Naive thymus-derived CD4-positive, alpha-beta T cell (primary cell): ENCODE measurements at places on chromosomes 1 and 21. TPM values are rescaled to one million over a fixed set of nuclear protein-coding genes. Genes with fewer than 3 reads are reported as not detected.
A peak's percentile ranks its signal among the peaks of the same experiment; 100 is the strongest.

The KDM5B gene
- 77.6 TPM for total RNA-seq

- DNase-seq: no peak
Measured at GRCh38 chr1:111878649-111879048, 110.8 kb downstream of the KCND3 start.

GRCh38 chr1:163834778-163835177, 513.0 kb downstream of the NUF2 start:
- no peak for DNase-seq

DNA sequence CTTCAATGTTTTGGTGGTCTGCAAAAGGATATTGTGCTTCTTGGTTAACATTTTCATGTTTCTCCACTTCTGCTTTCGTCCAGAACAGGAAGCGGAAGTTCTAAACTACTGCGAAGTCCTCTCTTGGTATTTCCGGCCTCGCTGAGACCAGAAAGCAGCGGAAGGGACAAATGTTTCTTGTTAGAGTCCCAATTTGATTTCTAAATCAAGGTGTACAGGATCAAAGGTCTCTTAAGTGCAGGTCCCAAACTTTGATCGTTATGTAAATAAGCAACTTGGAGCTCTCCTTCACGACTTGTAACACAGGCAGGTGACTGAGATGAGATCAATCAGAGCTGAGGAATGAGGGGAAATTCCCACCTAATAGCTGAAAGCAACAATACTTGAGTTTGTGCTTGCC, 40.1 kb upstream of the HMCN1 start:
- peak; percentile 25 for DNase-seq

GRCh38 chr1:24709791-24710441, 35.3 kb upstream of the CLIC4 start:
- no peak for DNase-seq

The LGR6 gene
- not detected in 2 replicates for total RNA-seq

DNA sequence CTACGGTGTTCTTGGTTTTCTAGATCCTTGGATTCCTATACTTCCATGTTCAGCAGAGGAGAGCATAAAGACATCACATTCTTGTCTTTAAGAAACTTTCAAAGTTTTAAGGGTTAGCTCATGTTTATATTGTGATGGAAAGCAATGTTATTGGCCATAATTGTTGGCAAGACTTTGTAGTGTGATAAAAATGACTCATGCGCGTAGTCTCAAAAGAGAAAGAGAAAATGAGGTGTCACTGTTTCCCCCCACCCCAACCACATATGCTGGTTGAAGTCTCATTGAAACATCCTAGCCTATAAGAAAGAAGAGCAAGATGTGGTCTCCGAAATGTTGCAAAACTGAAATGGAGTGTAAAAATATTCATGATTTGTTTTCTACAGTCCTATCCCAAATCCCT, 348.8 kb downstream of the PTBP2 start:
- no peak for DNase-seq

The PGLYRP3 gene
- not detected for total RNA-seq

The KRTAP10-8 gene
- not detected for total RNA-seq

The F13B gene
- not detected for total RNA-seq

The PERM1 gene
- total RNA-seq: not detected

The PTP4A2 gene
- 196 TPM for total RNA-seq

GRCh38 chr1:92314024-92314423, 15.2 kb downstream of the RPAP2 start:
- DNase-seq: no peak

The THEM5 gene
- not detected for total RNA-seq

The FALEC gene
- total RNA-seq: not detected

- DNase-seq: no peak
Measured at GRCh38 chr1:1771096-1771495, 7.2 kb downstream of the NADK start.

The GPR52 gene
- 3.3 TPM for total RNA-seq

DNA sequence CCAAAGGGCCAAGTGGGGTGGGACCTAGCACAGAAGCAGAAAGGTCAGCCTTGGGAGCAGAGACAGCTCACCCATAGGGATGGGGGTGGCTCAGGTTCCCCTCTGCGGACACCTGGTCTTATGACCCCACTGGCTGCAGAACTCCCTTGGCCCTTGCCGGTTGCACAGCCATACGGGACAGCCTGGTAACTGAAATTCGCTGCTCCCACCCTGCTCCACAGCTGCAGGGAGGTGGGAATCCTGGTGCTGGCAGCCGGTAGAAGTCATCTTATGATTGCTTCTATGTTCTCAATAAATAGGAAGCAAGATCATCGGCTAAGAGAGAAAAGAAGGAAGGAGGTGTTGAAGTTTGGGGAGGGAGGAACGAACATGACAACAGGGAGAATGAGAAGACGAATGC, 64.1 kb downstream of the HLCS start:
- DNase-seq: no peak

DNA sequence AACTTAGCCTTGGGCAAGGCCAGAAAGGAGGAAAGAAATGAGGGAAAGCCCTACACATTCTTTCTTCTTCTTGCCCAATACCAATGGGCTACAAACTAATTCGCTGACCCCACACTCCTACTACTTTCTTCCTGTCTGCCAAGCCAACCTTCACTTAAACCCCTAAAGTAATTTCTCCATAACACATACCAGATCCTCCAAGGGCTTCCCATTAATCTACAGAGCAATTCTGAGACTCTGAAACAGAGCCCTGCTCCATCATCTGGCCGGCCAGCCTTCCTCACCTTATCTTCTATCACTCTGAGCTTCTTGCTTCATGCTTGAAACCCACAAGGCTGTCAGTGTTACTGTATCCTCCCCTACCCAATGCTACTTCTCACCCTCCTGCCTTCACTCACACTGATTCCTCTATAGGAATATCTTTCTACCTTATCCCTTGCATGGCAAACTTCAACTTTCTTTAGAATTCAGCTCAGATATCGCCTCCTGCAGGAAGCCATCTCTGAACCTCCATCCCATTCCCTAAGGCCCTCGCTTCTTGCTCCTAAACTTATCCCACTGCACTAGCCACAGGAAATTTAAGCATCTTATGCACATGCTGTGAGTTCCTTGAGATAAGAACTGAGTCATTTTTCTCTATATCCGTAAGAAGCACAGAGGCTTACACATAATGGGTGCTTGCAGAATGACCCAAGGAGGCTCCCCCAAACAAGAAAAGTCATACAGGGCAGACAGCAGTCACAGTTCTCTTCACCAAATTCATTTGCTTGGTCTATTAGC, 81.9 kb downstream of the JAK1 start:
- no peak for DNase-seq

The BRINP2 gene
- total RNA-seq: not detected

The NTRK1 gene
- not detected for total RNA-seq

DNA sequence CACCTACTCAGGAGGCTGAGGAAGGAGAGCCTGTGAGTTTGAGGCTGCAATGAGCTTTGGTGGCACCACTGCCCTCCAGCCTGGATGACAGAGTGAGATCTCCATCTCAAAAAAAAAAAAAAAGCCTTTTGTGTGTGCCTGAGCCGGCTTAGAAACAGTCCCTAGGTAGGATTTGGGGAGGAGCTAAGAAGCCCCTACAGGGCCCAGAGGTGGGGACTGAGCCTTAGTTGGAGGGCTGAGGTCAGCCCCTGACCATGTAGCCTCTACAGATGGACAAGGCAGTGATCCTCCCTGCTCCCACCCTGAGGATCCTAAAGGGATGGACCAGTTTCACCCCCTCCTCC, 2.5 kb downstream of the ADAMTSL4 start:
- no peak for DNase-seq

DNA sequence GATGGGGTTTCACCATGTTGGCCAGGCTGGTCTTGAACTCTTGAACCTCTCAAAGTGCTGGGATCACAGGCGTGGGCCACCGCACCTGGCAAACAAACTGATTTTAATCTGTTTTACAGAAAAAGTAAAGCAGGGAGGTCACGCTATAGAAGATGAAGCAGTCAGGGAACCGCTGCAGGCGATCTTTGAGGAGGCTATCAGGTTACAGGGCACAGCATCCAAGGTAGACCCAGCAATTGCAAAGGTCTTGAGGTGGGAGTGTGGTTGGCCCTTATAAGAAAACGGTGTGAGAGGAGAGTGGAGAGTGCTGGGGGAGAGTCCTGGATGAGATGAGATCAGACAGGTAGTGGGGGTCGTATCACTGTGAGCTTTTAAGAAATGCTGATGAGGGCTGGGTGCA, 2.6 kb upstream of the TMCO4 start:
- DNase-seq: no peak

The PODN gene
- total RNA-seq: not detected in 2 replicates

The SMAP2 gene
- 203 TPM for total RNA-seq

The GJA9 gene
- not detected for total RNA-seq

DNA sequence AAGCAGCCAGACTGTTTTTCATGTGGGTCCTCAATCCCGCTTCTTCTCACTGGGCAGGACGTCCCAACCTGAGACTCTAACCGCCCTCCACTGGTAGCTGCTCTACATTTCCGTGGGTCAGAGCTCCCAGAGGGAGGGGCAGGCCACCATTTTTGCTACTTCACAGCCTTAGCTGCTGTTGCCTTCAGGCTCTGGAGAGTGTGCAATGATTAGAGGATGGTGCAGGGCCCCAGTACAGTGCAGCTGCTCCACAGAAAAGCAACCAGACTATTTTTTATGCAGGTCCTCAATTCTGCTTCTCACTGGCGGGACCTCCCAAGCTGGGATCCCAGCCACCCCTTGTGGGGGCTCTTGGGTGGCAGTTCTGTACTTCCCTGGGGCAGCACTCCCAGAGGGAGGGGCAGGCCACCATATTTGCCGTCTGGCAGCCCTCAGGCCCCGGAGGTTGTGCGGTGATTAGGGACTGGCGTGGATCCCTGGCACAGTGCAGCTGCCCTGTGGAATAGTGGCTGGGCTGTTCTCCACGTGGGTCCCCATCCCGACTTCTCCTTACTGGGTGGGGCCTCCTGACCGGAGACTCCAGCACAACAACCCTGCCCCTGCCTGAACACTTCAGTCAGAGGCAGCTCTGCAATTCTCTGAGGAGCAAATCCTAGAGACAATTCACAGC, 647.6 kb upstream of the PKN2 start:
- DNase-seq: no peak

DNA sequence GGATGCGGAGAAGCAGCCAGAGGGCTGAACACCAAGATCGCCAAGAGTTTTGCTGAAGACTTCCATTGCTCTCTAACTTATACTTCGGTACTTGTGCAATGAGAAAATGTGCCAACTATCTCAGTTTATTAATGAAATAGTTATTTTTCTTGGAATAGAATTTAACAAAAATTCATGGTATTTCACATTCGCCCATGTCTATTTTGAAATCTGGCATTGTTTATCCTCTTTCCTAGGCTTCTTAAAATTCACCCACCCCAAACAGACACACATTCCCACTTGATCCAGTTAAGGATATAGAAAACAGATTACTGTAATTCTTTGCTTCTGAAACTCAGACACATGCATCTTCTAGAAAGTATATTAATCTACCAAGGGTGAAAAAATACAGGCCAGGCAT, 56.3 kb upstream of the ADAMTS5 start:
- DNase-seq: no peak

GRCh38 chr1:30476911-30477459, 246.4 kb downstream of the MATN1 start:
- no peak for DNase-seq

The TMPRSS15 gene
- not detected in 2 replicates for total RNA-seq

GRCh38 chr1:15275921-15276683, 29.1 kb downstream of the FHAD1 start:
- DNase-seq: no peak

The GFI1 gene
- total RNA-seq: 13.8 TPM

DNA sequence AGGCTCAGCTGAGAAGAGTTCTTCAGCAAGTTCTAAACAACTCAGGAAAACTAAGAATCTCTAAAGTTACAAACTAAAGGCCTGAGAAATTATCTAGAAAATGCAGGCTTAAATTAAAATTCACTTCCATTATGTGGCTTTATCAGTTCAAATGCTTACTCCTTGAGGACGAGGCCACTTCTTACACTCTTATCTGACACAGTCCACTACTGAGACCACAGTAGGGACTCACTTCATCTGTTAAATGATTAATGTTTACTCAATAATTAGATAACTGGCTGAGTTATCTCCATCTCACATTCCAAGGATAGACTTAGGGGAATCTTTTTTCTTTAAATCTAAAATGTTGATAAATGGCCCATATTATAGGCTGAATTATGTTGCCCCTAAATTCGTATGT, 1.6 kb downstream of the C1orf141 start:
- no peak for DNase-seq

DNA sequence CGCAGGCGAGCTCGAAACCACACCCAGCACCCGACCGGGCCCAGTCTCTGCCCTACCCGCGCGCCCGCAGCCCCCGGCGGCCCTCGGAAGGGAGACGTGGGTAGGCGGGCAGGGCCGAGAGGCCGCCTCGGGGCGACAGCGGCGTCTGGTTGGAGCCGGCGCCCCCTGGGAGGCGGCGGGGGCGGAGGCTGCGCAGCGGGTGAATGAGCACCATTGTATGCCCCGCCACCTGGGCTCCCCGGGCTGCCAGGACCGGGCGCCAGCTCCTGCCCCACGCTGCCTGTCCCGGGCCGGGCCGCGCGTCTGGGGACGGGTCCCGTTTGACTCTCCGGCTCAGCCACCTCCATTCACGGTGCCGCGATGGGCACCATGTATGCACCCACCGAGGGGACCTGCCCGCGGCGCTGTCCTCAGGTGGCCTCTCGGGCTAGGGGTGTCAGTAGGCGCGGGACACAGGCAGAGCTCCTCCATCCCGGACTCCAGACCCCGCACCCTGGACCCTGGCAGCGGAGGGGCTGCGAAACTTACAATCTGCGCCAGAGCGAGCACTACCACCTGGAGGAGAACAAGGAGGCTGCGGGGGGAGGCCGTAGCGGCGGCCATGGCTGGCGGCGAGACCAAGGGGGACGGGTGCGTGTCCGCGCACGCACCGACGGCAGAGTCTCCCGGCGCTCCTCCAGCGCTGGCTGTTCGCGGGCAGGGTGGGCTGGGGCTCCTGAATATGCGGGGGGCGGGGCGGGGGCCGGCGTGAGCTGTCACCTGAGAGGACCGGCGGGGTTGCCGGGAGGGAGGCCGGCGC, at the start of gene COL9A2:
TSS of gene COL9A2 (minus strand) at position 692 of the 799 bp plus-strand sequence. CDS start at position 603, 89 bp downstream.
- DNase-seq: peak; percentile 48

DNA sequence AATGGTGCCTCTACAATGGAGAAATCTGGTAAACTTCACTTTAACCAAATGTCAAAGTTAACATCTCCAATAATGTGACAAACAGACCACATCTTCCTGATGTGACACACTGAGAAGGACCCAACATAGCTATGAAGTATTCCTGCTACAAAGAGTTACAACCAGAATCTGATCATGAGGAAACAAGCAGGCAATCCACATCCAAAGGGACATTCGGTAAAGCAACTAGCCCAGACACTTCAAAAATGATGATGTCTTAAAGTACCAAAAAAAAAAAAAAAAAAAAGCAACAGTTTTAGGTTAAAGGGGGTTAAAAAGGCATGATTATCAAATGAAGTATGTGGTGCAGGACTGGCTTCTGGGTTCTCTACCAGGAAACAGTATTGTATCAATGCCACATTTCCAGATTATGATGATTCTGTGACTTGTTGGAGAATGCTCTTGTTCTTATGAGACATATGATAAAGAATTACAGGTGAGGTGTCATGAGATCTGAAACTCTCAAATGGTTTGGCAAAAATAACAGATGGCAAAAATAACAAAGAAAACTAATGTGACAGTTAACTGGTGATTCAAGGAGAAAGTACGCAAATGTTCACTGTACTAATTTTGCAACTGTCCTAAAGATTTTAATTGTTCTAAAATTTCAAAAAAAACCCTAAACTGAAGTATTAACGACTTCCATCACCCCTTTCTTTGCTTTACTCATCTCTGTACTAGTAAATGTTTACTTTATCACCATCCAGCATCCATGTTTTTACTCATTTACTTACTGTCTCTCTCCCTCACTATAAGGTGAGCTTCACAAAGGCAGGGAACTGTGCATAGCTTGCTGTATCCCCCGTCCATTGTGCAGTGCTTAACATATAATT, 2.8 kb downstream of the CD58 start:
- no peak for DNase-seq

The CFHR1 gene
- not detected for total RNA-seq
